Thoracic aorta endothelial cell (primary cell): ENCODE measurements at places on chromosomes 1 and 21. TPM values are rescaled to one million over a fixed set of nuclear protein-coding genes. Genes with fewer than 3 reads are reported as not detected.

EFNA3 gene
- total RNA-seq, result 0.66 and 1.9 TPM in 2 replicates

NHLH1 gene
- 0.13 TPM in 1 of 2 replicates, not detected in the other for total RNA-seq

TMEM240 gene
- 3.5 and 4.0 TPM in 2 replicates for total RNA-seq

C1orf74 gene
- 3.2 and 4.6 TPM in 2 replicates for total RNA-seq

BTG2 gene
- total RNA-seq, result 54.6 and 55.2 TPM in 2 replicates
